CD4-positive, alpha-beta T cell treated with Interleukin-6 at 100 ng/mL for 8 hours (primary cell): ENCODE measurements at places on chromosomes 16 and 17.
A peak's percentile ranks its signal among the peaks of the same experiment; 100 is the strongest.

DNA sequence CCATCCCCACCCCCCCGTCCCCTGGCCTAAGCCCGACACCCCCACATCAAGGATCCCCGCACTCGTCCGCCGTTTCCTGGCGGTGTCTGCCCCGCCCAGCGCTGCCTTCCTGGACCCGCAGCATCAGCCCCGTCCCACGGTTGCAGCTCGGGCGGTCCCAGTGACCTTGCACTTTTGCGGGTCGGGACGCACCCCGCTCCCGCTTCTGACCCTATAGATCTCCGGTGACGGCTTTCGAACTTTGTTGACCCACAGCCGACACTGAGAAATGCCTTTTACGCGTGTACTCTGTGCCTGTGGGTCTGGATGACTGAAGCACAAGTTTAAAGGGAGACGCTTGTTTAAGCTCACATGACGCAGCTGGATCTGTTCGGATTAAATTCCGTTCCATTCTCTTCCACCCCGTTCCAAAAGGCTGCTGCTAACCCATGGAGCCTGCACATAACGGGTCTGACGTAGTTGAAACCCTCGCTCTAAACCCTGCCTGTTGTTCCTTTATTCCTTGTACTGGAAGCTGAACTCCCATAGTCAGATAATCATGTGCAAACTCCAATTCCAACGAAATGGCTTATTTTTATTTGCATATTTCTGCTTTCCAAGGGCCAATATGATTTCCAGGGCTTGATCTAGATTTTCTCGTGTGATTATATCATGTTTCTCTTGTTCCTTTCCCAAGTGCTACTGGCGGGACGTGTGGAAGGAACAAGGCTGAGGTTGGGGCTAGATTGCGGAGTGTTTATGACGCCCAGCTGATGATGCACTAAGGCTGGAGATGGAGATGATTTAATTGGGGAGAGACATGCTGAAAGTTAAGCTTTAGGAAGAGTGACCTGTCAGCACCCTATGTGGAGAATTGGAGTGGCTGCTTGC, 834 bp downstream of the FLYWCH1 start:
- no peak for DNase-seq

- DNase-seq, result no peak
Observed at GRCh38 chr16:5328546-5328945, 231.0 kb upstream of the EEF2KMT start.

- peak; percentile 73 for DNase-seq
Observed at GRCh38 chr17:21513012-21513570, 136.9 kb downstream of the KCNJ12 start.

DNA sequence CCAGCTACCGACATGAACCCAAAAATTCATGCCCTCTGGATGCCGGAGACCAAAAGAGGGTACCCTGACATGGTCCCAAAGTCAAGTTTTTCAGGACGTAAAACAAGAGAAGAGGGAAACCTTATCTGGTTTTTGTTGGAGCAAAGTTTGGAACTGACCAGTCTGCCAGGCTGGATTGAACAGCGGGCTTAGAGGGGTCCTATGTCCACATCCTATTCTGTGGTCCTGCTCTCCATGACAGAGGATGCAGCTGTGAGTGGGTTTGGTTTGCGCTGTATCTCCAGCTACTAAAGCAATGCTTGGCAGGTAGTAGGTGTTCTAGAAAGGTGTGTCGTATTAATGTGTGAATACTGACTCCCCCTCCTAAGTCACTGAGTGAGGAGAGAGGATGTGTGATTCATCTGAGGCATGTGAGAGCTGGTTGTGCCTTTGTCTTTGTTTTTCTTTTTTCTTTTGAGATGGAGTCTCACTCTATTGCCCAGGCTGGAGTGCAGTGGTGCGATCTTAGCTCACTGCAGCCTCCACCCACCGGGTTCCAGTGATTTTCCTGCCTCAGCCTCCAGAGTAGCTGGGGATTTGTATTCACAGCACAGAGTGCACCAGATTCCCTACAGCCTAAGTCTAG, 31.0 kb downstream of the PMM2 start:
- no peak for DNase-seq

GRCh38 chr17:79011451-79012147, 2.0 kb upstream of the CANT1 start:
- no peak for DNase-seq

DNA sequence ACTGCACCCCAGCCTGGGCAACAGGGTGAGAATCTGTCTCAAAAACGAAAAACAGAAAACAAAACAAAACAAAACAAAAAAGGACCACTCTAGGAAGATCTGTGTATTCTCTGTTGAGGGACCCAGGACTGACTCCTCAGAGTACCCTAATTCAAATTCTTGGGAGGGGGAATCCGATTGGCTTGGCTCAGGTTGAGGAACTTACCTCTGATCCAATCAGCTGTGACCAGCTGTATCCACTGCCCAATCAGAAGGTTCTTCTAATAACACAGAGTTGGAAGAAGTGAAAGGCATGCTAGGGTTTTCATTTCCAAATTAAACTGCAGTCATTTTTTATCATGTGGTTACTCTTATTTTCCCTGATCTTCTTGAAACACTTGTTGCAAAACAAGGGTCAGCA, 105.9 kb upstream of the CACNG3 start:
- no peak for DNase-seq

DNA sequence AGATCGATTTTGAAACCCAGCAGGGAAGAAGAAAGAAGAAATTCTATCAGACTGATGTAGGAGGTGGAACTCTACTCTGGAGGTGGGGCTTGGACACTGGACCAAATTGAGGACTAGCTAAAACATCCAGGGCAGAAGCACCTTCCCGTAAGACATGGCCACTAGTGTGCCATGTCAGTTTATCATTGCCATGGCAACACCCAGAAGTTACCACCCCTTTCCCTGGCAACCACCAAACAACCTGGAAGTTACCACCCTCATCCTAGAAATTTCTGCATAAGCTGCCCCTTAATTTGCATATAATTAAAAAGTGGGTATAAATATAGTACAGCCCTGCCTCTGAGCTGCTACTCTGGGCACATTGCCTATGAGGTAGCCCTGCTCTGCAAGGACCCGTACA, 66.7 kb downstream of the NACA2 start:
- no peak for DNase-seq

DNA sequence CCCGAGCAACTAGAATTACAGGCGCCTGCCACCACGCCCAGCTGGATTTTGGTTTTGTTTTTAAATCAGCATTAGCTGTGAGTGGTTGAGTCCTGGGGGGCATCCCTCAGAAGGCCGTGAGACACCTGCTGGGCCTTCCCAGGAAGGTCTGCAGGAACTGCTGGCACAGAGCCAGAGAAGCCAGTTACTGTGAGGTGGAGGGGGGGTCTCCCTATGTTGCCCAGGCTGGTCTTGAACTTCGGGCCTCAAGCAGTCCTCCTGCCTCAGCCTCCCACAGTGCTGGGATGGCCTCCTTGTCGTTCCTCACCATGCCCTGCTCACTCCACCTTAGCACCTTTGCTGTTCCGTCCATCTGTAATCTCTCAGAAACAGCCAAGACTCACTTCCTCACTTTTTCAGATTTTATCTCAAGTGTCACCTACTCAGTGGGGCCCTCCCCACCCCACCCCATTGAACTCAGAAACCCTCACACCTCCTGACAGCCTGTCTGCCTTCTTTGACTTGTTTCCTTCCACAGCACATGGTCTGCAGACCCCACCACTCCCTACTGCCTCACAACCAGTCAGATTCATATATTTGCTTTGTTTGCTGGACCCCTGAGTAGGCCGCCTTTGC, 62.3 kb downstream of the WSB1 start:
- DNase-seq, result no peak
